Activated CD8-positive, alpha-beta T cell treated with anti-CD3 and anti-CD28 coated beads for 36 hours (primary cell): ENCODE measurements at places on chromosomes 4 and X.

DNA sequence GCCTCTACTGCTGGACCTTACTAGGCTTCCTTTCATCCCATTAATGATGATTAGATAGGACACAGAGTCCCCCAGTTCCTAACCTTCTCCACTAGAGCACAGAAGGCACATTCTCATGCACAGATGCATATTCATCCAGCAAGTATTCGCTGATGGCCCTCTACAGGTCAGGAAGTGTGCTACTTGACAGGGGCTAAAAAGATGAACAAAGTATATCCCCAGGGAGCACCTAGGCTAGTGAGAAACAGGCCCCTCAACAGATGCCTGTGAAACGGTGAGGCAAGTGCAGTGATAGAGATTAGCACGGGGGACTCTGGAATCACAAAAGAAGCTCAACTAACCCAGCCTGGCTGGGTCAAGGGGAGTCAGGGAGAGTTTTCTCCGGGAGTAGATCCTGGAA lies 95.8 kb downstream of the MGST2 start:
- DNase-seq = no peak

GRCh38 chrX:15336023-15336413 lies 695 bp upstream of the PIGA start:
- DNase-seq = peak; percentile 83

DNA sequence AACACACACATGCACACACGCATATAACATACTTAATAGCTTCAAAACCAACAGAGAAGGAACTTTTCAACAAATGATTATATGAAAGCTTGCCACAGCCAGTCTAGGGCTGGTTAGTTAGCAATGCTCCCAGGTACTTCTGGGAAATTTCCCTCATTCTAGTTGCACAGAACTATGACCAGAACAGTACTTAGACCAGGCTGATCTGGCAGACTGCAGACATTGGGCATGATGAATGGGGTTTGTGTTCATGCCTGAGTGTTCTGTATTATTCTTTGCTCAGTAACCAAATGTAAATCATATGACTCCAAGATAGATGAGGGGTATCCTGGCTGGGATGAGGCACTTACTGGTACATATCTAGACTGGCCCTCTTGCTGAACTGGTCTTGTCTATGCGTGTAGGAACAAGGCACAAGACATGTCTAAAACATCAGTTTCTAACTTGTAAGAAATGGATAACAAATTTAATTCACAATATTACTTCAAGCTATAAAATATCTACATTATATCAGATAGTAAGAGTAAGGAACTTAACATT lies 50.3 kb upstream of the GEMIN8 start:
- DNase-seq = no peak

GRCh38 chr4:36921476-36922216 lies 322.9 kb upstream of the NWD2 start:
- DNase-seq = no peak

- no peak for DNase-seq
Measured at GRCh38 chr4:168259096-168259495, 59.5 kb downstream of the DDX60 start.

DNA sequence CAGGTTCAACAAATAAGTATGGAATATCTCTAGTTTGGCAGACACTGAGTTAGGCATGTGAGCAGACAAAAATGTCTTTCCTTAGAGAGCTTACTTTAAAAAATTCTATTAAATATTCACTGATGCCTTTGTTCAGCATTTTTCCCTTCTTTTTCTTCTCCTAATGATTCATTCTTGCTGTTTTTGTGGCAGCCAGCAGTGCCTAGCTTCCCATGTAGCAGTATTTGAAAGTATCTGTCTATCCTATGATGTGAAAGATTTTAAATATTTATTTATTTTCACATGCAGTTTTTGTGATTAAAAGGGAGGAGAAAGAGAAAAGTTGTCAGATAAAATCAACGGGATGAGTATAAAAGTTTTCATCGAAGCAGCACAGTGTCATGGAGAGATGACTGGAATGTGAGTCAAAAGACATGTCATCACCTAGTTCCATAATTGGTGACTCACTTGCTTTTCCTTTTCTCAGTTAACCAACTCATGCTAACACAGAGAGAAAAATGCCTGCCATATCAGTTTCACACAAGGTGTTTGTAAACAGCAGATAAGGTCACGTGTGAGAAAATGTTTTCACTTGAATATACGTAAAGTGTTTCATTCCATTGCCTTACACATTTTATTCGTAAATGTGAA lies 69.8 kb downstream of the BMPR1B start:
- no peak for DNase-seq

DNA sequence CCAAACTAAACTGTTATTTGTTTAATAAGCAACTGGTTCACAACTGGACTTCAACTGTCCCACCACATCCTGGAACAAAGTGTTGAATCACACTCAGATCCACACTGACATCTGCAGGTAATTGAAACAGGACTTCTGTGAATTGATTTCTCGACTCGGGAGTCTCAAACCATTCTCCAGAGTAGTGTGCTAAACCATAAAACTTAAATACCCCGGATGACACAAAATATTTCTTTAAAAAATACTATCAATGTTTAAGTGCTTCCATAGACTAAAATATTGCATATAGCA lies 95.4 kb upstream of the PLAC1 start:
- DNase-seq = no peak

- no peak for DNase-seq
Measured at GRCh38 chr4:41363384-41363981, 106.8 kb downstream of the UCHL1 start.

- DNase-seq = peak; percentile 59
Measured at GRCh38 chrX:40006106-40007017, 91.4 kb downstream of the BCOR start.

DNA sequence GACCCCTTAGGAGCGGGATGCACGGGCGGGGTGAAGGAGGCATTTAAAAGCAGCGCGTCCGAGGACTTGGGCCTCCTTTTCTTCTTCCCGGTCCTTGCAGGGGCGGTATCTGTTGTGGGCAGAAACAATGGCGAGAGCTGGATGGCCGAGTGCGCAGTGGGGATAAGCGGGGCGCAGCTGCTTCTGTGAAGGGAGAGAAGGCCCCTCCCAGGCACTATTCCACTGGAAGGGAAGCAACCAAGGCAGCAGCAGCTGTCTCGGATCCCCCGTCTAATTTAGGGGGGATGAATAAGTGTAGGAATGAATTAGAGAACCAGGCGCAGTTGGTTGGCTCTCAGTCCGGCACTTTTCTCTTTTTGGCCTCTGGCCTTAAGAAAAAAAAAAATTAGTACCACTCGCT lies 995 bp downstream of the SMARCA5 start:
- DNase-seq = peak; percentile 29

GRCh38 chr4:24287096-24287495 lies 297.3 kb downstream of the DHX15 start:
- no peak for DNase-seq

- DNase-seq = no peak
Measured at GRCh38 chr4:168453146-168453545, 27.1 kb downstream of the DDX60L start.

DNA sequence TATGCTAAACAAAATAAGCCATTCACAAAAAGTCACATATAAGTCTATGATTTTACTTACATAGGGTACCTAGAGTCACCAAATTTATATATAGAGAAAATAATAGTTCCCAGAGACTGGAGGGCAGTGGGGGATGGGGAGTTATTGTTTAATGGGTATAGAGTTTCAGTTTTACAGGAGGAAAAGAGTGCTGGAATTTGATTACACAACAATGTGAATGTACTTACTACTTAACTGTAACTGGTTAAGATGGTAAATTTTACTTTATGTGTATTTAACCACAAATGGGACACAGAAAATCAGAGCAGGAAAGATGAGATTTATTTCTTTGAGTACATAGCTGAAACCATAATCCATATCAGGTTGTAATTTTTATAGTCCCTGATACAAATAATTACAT lies 144.4 kb downstream of the TMA16 start:
- DNase-seq = no peak

- no peak for DNase-seq
Measured at GRCh38 chr4:177546745-177547144, 104.5 kb upstream of the AGA start.

- DNase-seq = no peak
Measured at GRCh38 chrX:29671421-29671820, 543.9 kb upstream of the MAGEB2 start.

- DNase-seq = no peak
Measured at GRCh38 chr4:174933083-174933482, 14.9 kb downstream of the ADAM29 start.

- peak; percentile 11 for DNase-seq
Measured at GRCh38 chr4:180203349-180203748, 2039.9 kb upstream of the TENM3 start.

- DNase-seq = no peak
Measured at GRCh38 chr4:45803994-45804393, 319.9 kb downstream of the GABRG1 start.

- no peak for DNase-seq
Measured at GRCh38 chr4:100466501-100466900, 51.3 kb downstream of the EMCN start.

GRCh38 chr4:1982124-1983052 lies 26.4 kb downstream of the NELFA start:
- DNase-seq = no peak

DNA sequence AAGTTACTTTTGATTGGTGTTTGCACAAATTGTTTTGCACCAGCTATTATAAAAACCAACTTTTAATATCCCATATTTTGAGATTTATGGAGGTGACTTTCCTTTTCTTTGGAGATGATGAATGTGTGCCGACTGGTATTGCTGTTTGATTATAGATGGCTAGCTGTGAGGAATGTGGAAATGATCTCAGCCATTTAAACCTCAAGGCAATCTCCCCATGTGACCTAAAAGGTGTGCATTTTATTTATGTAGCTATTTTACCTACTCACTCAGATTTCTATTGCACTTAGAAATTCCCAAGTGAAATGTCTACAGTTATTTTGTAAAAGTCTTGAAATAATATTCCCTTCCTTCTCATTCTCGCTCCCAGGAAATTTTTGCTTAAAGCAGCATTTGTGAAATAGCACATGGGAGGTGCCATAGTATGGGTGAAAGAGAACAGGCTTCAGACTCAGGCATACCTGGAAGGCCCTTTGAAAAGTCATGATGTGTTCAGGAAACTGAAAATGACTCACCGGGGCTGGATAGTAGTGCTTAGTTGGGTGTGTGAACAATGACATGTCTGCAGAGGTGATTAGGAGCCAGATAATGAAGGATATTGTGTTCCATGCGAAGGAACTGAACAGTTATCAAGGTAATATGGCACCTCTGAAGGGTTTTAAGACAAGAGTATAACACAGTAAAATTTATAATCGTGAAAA lies 247.6 kb downstream of the CBLL2 start:
- DNase-seq = no peak

DNA sequence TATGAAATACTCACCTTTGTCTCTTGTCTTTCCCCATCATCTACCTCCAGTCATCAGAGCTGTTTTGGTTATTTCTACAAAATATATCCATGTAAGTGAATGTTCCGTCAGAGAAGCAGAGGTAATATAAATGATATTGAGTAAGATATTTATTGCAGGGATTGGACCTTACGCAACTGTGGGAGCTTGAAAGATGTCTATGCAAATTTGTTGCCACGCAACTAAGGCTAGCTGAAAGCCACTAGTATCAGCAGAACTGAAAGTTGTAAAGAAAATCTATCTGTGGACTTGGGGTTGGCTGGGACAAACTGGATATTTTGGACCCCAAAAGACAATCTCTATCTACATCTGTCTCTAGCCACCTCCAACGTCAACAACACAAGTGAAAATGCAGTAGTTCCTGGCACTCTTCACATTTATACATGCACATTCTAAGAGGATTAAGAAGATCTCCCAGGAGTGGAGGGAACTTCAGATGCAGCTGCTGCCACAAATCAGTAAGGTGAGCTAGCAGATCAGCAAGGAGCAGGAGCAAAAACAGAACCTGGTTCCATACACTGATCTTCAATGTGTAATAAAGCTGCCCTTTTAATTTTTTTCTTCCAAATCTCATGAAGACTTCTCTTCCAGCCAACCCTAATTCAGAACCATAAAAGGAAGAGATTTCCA lies 8.5 kb upstream of the CCSER1 start:
- DNase-seq = no peak

DNA sequence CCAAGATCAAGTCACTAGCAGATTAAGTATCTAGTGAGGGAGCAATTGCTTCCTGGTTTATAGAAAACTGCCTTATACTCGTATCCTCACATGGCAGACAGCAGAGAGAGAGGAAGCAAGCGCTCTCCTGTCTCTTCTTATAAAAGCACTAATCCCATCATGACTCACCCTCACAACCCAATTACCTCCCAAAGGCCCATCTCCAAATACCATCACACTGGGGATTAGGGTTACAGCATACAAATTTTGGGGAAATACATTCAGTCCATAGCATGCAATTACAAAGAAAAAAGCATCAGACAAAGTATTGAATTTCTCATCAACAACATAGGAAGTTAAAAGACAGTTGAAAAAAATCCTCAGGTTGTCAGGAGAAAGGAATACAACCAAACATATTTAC lies 292.6 kb downstream of the IQCM start:
- DNase-seq = no peak

GRCh38 chr4:38625508-38625907 lies 38.5 kb upstream of the KLF3 start:
- peak; percentile 13 for DNase-seq

DNA sequence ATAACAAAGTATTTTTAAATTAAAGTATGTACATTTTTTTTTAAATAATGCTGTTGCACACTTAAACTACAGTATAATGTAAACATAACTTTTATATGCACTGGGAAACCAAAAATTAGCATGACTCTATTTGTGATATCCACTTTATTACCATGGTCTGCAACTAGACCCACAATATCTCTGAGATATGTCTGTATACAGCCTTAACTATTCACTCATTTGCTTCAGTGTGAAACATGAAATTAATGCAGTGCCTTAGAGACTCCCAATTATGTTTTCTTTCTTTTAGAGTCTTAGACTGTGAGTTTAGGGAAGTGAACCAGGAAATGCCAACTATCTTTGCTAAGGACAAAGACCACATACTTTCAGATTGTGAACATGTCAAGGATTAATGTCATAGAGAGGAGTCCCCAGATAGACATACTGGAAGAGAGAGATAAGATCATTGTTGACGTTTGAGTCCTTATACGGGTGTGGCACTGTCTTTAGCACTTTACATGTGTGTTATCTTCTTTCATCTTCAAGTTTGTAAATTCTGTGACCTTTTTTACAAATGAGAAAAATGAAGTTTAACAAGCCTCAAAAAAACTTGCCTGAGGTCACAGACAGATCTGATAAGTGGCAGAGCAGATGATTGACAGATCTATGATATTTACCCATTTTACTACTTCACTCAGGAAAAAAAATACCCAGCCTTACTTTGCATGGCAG lies 23.2 kb downstream of the CXorf58 start:
- no peak for DNase-seq

DNA sequence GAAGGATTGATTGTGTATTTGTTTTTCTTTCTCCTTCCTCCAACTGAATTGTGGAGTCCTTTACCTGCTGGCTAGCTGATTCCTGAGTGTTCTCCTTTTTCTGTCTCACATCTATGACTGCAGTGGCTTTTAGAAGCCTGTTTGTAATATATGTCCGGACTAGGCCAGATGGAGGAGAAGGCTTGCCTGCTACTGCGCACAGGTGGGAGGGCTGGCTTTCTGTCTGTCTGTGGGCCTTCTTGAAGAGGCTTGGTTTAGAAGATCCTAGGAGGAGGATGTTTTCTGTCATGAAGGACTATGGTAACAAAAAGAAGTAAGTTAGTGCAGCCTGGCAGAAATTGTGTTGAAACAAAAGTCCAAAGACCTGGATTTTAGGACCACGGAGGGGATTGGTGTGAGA lies 8.5 kb downstream of the PPP1R3F start:
- DNase-seq = no peak
